ENCODE measurements at places on chromosomes 11 and 22. TPM values are rescaled to one million over a fixed set of nuclear protein-coding genes. Genes with fewer than 3 reads are reported as not detected.

DNA sequence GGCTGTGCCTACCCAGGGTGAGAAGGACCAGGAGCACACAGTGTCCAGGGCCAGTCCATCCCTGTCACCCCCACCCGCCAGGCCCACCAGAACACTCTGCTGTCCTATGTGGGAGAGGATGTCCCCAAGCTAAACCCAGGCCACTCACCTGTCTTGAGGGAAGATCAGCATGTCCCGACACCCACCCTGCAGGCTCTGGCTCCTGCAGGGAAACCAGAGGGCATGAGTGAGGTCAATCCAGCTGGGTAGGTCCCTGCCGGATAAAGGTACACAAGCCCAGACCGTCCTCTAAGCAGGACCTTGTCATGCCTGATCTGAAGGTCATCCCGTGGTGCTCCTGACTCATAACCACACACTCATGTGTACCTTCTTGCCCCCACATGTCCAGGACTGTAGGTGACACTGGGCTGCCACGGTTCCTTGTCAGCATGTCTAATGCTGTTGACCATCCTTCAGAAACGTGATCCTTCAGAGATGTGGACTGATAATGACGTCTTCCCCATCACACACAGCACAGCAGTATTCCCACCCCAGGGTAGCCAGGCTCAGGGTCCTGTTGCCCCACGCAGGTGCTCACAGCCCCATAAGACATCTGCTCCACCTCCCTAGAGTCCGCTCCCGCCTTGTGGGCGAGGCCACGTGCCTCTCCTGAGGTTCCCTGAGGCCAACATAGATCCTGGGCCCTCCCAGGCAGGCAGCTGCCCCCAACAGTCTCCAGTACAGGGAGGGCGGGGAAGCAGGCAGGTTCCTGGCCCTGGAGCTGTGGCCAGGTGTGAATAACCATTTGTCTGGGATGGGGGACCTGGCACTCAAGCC is 6.1 kb downstream of the ARVCF start:
- DNase-seq: no peak

The PANX1 gene
- total RNA-seq: 12.3 TPM

The KLHL35 gene
- 1.4 TPM for total RNA-seq

The NOX4 gene
- 5.9 TPM for total RNA-seq

The OR8D4 gene
- not detected for total RNA-seq

GRCh38 chr11:3641191-3641590 is 601 bp downstream of the ART5 start:
- DNase-seq: no peak

DNA sequence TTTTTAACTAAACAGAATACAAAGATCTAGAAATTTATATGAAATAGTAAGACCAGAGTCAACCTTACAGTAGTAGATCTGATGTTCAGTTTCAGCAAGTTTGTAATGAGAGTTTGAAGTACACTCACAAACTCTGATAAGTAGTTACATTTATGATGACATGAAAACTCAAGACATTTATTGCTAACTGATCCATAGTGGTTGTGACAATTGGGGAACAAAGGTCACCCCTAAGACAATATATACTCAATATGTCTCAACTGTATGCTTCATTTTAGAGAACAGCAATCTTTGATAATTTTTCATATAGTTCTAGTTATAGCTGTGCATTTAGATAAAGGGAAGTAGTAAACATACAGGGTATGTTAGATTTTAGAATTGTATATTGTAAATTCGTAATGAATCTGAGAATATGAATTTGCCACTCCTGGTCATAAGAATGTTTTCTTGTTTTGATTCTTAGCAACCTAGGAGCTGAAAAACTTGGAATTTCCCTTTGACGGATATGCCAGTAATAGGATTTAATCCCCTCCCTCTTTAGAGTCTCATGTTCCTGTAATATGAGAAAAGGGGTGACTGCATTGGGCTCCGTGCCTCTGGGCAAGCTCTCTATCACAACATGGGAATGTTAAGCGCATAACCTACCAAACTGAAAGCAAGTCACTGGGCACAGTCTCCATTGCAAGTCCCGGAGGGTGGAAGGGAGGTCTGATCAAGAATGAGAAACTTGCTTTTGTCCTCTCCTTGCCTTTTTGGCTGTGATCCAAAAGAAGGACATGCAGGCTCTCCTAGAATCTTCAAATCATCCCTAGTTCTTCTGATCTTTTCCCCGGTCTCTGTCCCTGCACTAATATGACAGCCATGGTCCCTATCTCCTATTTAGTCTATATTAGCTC is 11.4 kb downstream of the OR10D3 start:
- no peak for DNase-seq

The FAM181B gene
- total RNA-seq: 2.4 TPM

The SHANK3 gene
- total RNA-seq: 8.2 TPM

DNA sequence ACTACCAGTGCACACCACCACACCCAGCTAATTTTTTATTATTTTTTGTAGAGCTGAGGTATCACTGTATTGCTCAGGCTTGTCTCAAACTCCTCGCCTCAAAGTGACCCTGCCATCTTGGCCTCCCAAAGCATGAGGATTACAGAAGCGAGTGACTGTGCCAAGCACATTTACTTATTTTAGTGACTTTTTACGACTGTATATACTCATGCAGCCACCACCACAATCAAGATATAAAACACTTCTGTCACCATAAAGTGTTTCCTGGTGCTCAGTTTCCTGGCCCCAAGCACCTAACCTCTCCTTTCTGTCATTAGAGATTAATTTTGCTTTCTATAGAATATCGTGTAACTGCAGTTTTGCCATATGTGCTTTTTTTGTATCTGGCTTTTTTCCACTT is 25.9 kb downstream of the ELP4 start:
- DNase-seq: no peak

The SUSD2 gene
- 4.9 TPM for total RNA-seq

The SLC1A2 gene
- 2.5 TPM for total RNA-seq

The SYCE3 gene
- not detected for total RNA-seq

The NXPE1 gene
- not detected for total RNA-seq

GRCh38 chr11:75565221-75565814 is 3.3 kb downstream of the SERPINH1 start:
- DNase-seq: peak; percentile 77

The FAM180B gene
- not detected for total RNA-seq

DNA sequence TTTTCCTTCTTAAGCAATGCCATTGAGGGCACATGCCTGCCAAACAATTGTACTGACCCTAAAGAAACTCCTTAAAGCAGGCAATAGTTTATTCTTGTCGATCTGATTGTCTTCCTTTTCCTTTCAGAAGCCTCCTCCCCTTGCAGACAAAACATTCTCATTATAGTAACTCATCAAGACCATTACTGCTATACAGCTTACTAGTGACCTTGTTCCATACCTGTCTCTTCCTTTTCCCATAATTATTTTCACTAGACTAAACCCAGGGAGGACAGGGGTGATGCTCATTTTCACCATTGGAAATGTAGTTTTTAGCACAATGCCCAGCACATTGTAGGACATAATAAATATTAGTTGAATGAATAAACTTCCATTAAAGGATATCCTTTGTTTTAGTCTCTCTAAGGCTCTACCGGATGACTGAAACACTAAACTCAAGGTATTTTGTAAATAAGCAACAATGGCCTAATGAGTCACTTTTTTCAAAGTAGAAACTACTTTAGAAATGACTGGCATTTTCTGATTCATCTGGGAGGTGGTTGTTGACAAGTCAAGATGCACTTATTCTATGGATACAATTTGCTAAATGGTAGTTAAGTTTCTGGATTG is 9.3 kb upstream of the MSANTD4 start:
- DNase-seq: no peak

The MUC5AC gene
- total RNA-seq: not detected

The MAP6 gene
- total RNA-seq: 8.1 TPM

GRCh38 chr11:85620256-85620655 is 6.9 kb downstream of the DLG2 start:
- no peak for DNase-seq

The RIMBP3C gene
- total RNA-seq: not detected

The OLFML1 gene
- 4.6 TPM for total RNA-seq

GRCh38 chr11:17244046-17244445 is 32.5 kb upstream of the NUCB2 start:
- DNase-seq: no peak

GRCh38 chr11:27473017-27473406 is 422 bp upstream of the LGR4 start:
- no peak for DNase-seq
